CD4-positive, alpha-beta T cell treated with Interleukin-10 for 1 hour (primary cell): ENCODE measurements at places on chromosomes 5 and 9.

DNA sequence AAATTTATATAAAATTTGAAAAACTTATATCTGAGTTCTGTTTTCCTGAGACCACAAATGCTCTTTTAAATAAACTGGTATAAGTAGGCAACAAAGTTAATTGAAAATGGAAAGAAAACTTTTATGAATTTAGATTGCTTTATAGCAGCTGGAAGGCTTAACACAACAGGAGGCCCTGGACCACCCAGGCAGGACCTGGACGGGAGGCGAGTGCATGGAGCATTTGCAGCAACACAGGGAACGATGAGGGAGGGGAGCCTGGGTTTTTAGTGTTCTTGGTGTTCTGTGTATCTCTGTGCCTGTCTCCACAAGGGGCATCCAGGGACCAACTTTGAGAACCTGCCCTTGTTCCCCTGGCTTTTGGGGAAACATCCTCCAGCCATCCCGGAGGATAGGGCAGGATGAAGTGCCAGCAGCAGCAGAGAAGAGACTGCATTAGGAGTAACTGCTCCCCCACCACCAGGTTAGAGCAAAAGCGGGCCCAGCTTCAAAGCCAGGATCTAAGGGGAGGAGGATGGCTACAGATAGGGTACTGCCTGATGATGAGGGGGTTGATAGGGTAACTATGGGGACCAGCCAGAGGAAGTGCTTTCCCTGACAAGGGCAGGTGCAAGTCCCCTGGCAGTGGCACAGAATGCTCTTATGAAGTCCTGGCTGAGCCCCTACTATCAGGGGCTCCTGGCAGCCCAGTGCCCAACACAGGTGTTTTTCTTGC lies 6.7 kb upstream of the SPATA31E1 start:
- no peak for DNase-seq

DNA sequence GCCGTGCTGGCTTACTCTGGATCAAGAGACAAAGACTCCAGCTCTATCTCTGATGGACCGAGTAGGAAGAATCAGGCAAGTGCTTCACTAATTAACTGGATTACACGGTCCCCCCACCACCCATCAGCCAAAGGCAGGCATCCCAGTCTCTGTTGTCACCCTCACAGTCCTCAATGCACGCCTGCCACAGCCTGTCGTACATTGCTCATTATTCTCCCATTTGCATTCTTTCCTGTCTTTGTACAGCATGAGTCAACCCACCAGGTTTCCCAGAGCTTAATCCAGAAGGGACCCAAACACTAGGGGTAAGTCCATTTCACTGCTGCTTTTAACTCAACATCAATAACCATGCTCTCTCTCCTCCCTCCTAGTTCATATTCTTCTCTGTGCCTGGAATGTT lies 44.4 kb downstream of the PCA3 start:
- no peak for DNase-seq

GRCh38 chr9:35579130-35579529 lies 25.9 kb upstream of the TESK1 start:
- no peak for DNase-seq

DNA sequence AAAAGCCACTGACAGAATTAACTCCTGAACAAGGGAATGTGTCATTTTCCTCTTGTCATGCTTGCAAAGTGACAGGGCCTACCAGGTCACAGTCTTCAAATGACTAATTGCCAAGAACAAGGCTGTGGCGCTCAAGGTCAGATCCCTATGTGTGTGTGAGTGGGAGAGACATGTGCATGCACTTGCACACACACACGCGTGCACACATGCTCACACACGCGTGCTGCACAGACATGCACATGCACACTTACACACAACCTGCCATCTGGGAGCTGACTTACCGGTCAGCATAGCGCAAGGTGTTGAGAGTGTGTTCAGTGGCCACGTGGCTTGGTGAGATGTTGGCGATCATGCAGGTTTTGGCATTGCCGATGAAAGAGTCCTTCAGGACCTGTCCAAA lies 69.8 kb downstream of the KIF24 start:
- DNase-seq, result no peak

- DNase-seq, result no peak
Measured at GRCh38 chr9:35070823-35071813, 1.3 kb downstream of the VCP start.

- no peak for DNase-seq
Measured at GRCh38 chr5:39711821-39712220, 287.0 kb upstream of the DAB2 start.

GRCh38 chr5:119373449-119373858 lies 17.6 kb downstream of the TNFAIP8 start:
- no peak for DNase-seq
